ENCODE measurements at places on chromosomes 11 and 22.

- H3K4me3 ChIP-seq = no peak overlapping the region
- no peaks in the 10 kb centered on the region for H3K4me1 ChIP-seq
- no peak for DNase-seq
- H3K36me3 ChIP-seq = no peaks in the 10 kb centered on the region
- no peaks in the 10 kb centered on the region for H3K27me3 ChIP-seq
Measured at GRCh38 chr11:63805844-63806415, 7.3 kb upstream of the SPINDOC start.

- no peaks in the 10 kb centered on the region for H3K36me3 ChIP-seq
- H3K4me3 ChIP-seq = no peak overlapping the region
- no peaks in the 10 kb centered on the region for H3K27me3 ChIP-seq
- H3K4me1 ChIP-seq = peaks cover 5% of the 10 kb centered on the region
Measured at GRCh38 chr11:129251067-129251466, 58.9 kb upstream of the ARHGAP32 start.

DNA sequence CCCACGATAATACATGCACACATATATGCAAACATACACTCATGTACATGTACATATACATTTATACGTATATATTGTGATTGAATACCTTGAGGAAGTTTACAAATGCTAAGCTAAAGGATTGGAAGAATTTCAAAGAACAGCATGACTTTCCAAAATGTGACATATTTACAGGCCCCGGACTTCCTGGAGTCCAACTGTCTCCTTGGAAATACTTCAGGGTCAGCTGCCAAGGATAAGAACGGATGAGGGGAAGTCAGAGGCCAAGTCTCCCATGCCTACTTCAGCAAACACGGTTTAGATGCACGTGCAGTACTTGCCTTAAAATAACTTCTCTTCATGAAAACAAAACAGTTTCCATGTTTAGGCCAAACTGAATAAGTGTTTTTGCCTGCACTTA, 213.6 kb downstream of the DYNC2H1 start:
- peaks cover 9% of the 10 kb centered on the region for H3K4me1 ChIP-seq
- no peaks in the 10 kb centered on the region for H3K27me3 ChIP-seq
- H3K36me3 ChIP-seq = no peaks in the 10 kb centered on the region

DNA sequence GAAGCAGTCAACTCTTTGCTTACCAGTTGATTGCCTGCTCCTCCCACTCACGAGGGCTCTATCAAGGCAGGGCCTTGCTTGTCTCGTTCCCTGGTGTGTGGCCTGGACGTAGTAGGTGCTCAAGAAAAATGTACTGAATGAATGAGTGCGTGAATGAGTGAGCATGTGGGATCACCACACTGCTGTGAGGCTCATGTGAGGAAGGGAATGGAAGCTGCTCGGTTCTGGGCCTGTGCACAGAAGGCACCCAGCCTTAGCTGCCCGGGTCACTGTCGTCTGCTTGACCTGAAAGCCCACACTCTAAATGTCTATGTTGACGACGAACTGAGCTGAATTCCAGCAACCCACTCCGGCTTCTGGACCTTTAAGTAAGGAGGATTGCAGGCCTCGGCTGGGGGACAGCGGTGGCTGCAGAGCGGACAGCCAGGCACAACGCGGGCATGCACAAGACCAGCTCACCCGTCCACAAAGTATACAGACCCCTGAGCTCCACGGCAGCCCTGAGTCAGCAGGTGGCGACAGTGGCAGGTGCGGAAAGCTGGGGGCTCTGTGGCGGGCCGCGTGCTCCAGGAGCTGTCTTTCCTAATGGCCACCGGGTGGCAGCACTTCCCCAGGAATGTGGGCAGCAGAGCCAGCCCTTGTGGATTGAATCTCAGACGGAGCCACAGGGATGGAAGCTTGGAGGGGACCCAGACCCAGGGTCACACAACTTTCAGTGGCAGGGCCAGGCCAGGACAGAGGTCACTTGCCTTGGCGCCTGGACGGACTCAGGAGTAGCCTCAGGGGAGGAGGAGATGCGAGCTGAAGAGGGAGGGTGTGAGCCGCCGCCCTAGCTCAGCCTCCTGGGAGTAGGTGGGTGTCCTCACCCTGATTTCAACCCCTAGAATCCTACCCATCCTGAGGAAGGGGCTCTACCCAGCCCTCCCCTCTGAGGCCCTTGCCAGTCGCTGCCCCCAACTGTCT, 5.0 kb upstream of the PICK1 start:
- H3K4me3 ChIP-seq = no peak overlapping the region
- no peaks in the 10 kb centered on the region for H3K36me3 ChIP-seq
- no peak overlapping the region for H3K27ac ChIP-seq
- H3K27me3 ChIP-seq = no peaks in the 10 kb centered on the region

DNA sequence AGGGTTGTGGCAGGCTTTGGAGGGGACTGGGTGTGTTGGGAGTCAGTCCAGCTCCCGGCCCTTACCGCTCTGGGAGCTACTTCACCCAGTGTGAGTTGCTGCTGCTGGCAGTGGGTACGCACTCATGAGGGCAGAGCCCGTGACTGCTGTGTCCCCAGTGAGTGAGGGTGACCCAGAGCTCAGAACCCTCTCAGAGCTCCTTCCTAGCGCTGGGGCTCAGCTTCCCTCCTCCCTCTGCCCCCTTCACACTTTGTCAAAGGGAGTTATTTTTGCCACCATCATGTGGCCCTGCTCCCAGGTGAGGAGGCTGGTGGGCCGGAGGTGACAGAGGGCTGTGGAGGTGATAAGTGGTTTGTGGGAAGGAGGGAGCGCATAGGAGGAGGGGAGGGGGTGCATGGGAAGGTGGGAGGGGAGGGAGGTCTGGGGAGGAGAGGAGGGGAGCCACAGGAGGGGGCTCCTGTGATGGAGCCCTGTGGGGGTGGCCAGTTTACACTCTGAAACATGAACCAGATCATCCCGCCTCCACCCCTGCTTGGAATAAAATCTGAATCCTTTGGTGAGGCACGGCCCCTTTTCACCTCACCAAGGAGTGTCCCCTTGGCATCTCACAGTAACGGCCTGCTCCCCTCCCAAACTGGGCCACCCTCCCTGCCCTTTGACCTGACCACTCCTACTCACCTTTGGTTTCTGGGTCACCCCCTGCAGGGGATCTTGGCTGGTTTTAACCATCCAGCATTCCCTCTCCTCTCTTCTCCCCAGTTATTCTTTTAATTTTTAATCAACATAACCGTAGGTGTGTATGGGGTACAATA, 9.9 kb downstream of the NDUFV1 start:
- H3K36me3 ChIP-seq = peaks cover 5% of the 10 kb centered on the region
- DNase-seq = no peak
- H3K4me1 ChIP-seq = peaks cover 33% of the 10 kb centered on the region

- no peak overlapping the region for H3K27ac ChIP-seq
- DNase-seq = no peak
- H3K27me3 ChIP-seq = no peaks in the 10 kb centered on the region
- H3K4me1 ChIP-seq = no peaks in the 10 kb centered on the region
- H3K4me3 ChIP-seq = no peak overlapping the region
Measured at GRCh38 chr22:29530716-29531115, 22.8 kb downstream of the THOC5 start.

GRCh38 chr22:35605369-35605680, 11.8 kb downstream of the MB start:
- H3K4me1 ChIP-seq = no peaks in the 10 kb centered on the region
- no peaks in the 10 kb centered on the region for H3K27me3 ChIP-seq
- H3K4me3 ChIP-seq = no peak overlapping the region

- no peaks in the 10 kb centered on the region for H3K4me1 ChIP-seq
- no peak overlapping the region for H3K4me3 ChIP-seq
- no peak for DNase-seq
- no peak overlapping the region for H3K27ac ChIP-seq
- no peaks in the 10 kb centered on the region for H3K27me3 ChIP-seq
Measured at GRCh38 chr11:132549001-132549400, 983.3 kb downstream of the OPCML start.

GRCh38 chr11:113484223-113484622, 9.0 kb upstream of the DRD2 start:
- H3K4me1 ChIP-seq = no peaks in the 10 kb centered on the region
- no peak for DNase-seq
- H3K27me3 ChIP-seq = no peaks in the 10 kb centered on the region
- no peaks in the 10 kb centered on the region for H3K36me3 ChIP-seq

GRCh38 chr22:19115628-19116027, 6.6 kb downstream of the DGCR2 start:
- peaks cover 80% of the 10 kb centered on the region for H3K4me1 ChIP-seq
- H3K4me3 ChIP-seq = no peak overlapping the region
- H3K27me3 ChIP-seq = no peaks in the 10 kb centered on the region
- DNase-seq = peak; percentile 23

- H3K4me1 ChIP-seq = no peaks in the 10 kb centered on the region
- no peak for DNase-seq
- no peaks in the 10 kb centered on the region for H3K27me3 ChIP-seq
- no peak overlapping the region for H3K4me3 ChIP-seq
- no peaks in the 10 kb centered on the region for H3K36me3 ChIP-seq
- H3K27ac ChIP-seq = no peak overlapping the region
Measured at GRCh38 chr11:121944556-121945230, 171.3 kb downstream of the BLID start.

- no peak overlapping the region for H3K4me3 ChIP-seq
- H3K36me3 ChIP-seq = no peaks in the 10 kb centered on the region
- H3K27ac ChIP-seq = no peak overlapping the region
- DNase-seq = no peak
- H3K4me1 ChIP-seq = no peaks in the 10 kb centered on the region
Measured at GRCh38 chr22:41713004-41713403, 13.7 kb downstream of the MEI1 start.

DNA sequence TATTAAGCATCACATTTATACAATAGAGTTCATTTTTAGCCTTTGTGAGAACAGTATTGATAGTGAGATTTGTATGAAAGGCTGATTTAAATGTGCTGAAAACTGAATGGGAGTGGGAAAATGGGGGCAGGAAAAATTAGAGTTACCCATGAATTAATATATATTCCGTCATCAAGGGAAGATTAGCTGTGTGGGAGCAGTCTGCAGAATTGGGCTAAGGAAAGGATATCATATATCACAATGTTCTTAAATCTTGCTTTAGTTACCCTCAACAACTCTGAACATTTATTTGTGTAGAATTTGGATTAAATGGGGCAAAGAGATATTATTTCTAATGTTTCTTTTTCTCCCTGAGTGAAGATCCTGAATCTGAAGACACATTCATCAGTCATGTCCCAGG, at the start of gene OR51Q1:
TSS of gene OR51Q1 (plus strand) at position 301 of the 400 bp plus-strand sequence. CDS start at position 391, 90 bp downstream.
- H3K36me3 ChIP-seq = no peaks in the 10 kb centered on the region
- no peaks in the 10 kb centered on the region for H3K4me1 ChIP-seq
- no peak within 1 kb of the TSS for H3K27ac ChIP-seq
- no peaks in the 10 kb centered on the region for H3K27me3 ChIP-seq

DNA sequence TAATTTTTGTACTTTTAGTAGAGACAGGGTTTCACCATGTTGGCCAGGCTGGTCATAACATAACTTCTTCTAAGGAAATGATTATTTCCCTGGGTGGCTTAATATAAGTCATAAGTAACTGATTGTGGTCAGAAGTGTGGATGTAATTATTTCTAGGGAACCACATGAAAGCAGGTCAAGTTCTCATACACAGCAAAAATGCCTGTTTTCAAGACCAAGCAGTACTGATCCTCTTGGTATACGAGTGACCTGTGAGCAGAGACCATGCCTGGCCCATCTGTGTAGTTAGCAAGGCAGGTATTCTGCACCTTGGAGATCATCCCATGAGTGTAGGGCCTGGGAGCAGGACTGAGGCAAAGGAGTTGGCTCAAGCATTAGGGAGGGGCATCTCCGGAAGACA, 32.5 kb upstream of the NUCB2 start:
- H3K27ac ChIP-seq = no peak overlapping the region
- H3K4me3 ChIP-seq = no peak overlapping the region
- H3K27me3 ChIP-seq = no peaks in the 10 kb centered on the region

- no peaks in the 10 kb centered on the region for H3K36me3 ChIP-seq
- no peaks in the 10 kb centered on the region for H3K27me3 ChIP-seq
- no peaks in the 10 kb centered on the region for H3K4me1 ChIP-seq
- DNase-seq = no peak
- H3K27ac ChIP-seq = no peak overlapping the region
Measured at GRCh38 chr11:87849216-87849615, 326.0 kb downstream of the RAB38 start.
